Adipocyte (in vitro differentiated cells): ENCODE measurements at places on chromosomes 6 and 20.

- DNase-seq, result peak; percentile 15
Measured at GRCh38 chr20:58228103-58228483, 360 bp downstream of the ANKRD60 start.

DNA sequence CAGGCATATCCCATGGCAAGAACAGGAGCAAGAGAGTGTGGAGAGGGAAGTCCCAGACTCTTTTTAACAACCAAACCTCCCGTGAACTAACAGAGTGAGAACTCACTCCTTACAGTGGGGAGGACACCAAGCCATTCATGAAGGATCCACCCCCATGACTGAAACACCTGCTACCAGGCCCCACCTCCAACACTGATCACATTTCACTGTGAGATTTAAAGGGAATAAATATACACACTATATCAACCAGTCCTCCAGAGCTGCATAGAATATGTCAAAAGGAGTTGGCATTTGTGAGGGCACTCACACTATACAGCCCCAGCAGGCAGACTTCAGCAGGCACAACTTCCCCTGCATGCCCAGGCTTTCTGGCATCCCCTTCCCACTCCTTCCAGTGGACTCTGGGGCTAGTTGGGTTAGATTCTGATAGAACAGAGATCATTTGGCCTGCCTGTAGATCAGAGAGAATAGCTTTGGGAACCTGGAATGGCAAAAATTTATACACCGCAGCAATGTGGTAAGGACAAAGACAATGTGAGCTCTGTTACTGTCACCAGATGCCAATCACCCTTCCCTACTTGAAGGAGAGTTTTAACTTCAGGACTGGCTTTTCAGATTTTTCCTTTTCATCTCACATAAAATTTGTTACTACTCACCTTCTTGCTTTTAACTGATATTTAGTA is 25.2 kb upstream of the TENT5A start:
- no peak for DNase-seq

GRCh38 chr6:40039042-40039441 is 104.8 kb upstream of the MOCS1 start:
- no peak for DNase-seq

GRCh38 chr20:3247638-3248037 is 8.6 kb upstream of the SLC4A11 start:
- no peak for DNase-seq

GRCh38 chr6:67362976-67363375 is 1272.1 kb upstream of the ADGRB3 start:
- no peak for DNase-seq
